ENCODE measurements at places on chromosomes 7 and 10.

DNA sequence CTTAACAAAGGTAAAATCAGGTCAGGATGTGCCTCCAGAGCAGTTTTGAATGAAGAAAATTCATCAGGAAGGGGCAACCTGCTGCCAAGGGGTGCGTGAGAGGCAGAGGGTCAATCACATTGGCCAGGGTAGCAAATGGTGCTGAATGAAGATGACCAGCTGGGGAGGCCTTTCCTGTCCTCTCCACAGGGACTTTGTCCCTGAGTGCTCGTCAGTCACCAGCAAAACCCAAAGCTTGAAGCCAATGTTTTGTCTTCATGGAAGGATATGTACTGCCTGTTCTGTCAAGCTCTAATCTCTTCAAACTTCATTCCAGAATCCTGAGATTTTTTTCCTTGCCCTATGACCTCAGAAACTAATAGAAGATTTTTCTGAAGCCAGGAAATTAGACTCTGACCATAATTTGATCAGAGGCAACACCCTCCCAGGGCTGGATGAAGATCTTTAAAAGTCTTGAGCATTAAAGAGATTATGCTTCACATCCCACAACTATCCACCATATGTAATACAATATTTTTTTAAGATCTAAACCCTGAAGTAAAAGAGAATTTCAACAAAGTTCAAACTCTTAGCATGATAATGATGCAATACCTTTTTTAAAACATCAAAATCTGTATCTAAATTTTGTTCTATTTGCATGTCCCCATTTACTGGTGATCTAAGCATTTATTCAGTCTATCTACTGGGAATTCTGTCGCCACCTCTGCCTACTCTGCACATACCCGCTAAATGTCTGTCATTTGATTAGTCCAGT lies 243.0 kb downstream of the SNX13 start:
- DNase-seq, result no peak

DNA sequence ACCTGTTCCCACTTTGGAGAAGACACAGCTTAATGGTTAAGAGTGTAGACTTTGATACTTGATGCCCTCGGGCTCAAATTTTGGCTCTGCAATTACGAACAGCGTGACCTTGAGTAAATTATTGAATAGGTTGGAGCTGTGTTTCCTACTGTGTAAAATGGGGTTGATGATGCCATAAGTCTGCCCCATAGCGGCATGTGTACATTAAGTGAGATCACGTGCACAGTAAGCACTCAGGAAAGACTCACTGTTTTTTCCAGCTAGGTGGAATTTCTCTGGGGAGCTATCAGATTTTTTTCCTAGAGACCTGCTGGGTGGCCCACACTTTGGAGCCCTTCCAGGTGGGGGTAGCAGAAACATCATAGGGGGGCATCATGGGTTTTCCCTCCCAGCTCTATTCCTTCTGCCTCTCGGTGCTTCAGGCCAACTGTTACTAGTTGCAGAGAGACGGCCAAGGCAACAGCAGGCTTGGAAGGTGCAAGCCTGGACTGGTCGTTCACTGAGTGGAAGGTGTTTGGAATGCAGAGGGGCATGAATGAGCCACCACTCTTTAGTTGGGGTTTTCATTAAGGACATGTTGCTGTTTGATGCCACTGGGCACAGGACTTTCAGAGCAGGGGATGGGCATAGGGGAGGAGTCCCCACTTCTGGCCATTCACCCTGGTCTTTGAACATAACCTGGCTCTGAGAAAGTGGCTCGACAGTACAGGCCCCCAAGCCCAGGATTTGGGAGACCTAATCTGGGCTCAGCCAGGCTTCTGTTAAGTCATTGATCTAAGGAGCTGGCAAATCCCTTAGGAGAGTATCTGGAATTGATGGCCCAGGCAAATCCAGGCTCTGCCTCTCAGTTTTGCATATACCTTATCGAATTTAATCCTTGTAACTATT lies 64.0 kb downstream of the SYPL1 start:
- no peak for DNase-seq

GRCh38 chr10:25815999-25816768 lies 117.8 kb upstream of the MYO3A start:
- DNase-seq, result no peak

DNA sequence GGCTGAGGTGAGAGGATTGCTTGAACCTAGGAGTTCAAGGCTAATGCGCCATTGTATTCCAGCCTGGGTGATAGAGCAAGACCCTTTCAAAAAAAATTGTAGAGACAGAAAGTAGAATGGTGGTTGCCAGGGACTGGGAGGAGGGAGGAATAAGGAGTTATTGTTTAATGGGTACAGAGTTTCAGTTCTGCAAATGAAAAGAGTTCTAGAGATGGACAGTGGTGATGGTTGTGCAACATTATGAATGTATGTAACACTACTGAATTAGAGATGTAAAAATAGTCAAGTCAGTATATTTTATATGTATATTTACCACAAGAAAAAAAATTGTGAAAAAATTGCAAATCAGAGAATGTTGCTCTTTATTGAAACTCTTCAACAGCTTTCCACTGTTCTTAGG lies 266.5 kb upstream of the NPY start:
- DNase-seq, result no peak

DNA sequence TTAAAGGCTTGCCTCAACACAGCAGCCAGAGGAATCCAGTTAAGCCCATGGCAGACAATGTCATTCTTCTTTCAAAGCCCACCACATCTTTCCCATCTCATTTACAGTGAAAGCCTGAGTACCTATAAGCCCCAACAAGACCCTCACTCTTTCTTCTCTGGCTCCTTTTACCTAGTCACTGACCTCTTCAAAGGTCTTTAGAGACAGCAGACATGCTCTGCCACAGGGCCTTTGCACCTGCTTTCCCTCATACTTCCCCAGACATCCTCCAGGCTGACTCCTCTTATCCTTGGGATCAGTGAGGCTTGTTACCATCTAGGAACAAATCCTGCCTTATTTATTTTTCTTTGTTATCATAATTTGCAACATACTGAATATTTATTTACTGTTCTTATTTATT lies 17.8 kb downstream of the HYAL4 start:
- DNase-seq, result no peak

DNA sequence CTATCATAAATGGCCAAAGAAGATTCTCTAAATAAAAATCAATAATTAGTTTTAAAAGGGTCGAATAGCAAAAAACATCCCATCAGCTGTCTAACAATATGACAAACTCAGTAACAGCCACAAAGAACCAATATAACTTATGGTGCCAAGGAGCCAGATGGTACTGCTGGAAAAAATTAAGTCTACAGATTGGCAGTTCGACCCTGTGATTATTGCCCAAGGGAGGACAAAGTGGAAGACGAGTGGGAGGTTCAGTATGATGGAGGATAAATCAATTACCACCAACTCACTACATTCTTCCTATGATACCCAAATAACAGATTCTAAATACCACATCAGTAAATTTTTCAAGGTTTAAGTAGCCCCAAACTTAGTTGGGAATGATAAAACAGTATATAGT lies 49.0 kb downstream of the SKAP2 start:
- no peak for DNase-seq

DNA sequence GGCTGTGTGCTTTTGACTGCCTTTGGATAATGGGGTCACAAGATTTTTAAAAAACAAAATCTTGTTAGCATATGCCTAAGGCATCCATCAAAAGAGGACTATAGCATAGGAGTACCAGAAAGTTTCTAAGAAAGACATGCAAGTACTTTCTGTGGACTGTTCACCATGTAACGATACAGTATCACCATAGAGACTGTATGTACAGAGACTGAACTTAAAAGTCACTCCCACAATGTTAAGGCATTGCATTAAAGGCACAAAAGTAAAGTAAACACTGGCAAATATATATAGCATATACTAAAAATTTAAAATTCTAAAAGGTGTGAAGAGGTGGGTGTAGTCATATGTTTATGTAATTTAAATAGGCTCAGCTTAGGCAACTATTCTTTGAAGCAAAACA lies 190.9 kb downstream of the IMMP2L start:
- no peak for DNase-seq

DNA sequence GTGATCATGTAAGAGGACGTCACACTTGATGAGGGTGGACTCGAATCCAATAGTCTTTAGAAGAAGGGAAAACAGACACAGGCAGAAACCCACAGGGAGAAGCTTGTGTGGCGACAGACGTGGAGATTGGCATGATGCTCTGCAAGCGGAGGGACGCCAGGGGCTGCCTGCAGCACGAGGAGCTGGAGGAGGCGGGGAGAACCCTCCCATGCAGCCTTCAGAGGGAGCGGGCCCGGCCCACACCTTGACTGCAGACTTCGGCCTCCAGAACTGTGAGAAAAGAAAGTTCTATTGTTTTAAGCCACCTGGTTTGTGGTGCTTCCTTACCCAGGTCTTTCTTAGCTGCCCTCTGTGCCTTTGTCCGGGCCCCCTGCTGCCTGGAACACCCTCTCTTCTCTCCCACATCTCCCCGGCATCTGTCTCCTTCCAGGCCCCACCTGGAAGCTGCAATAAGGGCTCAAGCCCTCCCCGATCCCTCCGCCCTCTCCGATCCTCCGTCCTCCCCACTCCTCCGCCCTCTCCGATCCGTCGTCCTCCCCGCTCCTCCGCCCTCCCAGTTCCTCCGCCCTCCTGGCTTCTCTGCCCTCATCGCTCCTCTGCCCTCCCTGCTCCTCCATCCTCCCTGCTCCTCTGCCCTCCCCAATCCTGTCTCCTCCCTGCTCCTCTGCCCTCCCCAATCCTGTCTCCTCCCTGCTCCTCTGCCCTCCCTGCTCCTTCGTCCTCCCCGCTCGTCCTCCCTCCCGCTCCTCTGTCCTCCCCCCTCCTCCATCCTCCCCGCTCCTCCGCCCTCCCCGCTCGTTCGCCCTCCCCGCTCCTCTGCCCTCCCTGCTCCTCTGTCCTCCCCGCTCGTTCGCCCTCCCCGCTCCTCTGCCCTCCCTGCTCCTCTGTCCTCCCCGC lies 17.4 kb upstream of the PRKAG2 start:
- no peak for DNase-seq

DNA sequence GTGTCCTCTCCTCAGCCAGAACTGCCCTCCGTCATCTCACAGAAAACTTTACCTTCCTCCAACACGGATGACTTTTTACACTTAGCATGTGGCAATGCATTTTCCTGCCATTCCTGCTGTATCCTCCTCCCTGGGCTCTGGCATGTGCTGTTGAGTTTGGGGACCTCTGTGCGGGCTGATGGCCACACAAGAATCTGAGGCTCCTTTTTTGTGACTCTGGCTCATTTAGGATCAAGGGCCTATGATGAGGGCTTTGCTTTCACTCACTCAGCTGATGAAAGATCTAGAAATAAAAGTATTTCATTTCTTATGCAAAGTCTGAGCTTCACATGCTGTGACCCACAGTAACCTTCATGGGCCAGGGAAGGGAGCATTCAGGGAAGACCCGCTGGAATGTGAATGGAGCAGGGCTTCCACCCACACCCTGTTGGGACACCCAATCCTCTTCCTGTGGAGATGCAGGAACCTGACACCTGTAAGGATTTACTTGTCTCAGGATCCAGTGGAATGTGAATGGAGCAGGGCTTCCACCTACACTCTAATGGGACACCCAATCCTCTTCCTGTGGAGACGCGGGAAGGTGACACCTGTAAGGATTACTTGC lies 500.3 kb upstream of the MKI67 start:
- DNase-seq, result no peak

- no peak for DNase-seq
These were observed 4.7 kb upstream of the PLXDC2 start for GRCh38 chr10:19811540-19811939.

- no peak for DNase-seq
These were observed 134.3 kb upstream of the ZMIZ1 start for GRCh38 chr10:78934532-78934898.

GRCh38 chr10:116737627-116738327 lies 4.6 kb downstream of the HSPA12A start:
- DNase-seq, result no peak

DNA sequence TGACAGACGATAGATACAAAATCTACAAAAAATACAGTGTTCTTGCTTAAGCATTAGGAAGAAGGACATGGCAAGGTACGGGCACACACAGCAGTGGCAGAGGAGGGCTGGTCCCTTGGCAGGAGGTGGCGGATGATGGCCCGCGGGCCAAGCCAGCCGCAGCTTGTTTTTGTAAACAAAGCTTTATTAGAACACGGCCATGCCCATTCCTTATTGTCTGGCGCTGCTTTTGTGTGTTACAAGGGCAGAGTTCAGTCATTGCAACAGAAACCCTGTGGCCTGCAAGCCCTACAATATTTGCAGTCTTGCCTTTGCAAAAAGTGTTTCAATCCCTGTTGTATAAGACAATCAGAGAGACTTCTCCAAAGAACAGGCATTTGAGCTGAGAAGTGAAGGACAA lies 30.7 kb downstream of the FGFR2 start:
- no peak for DNase-seq

DNA sequence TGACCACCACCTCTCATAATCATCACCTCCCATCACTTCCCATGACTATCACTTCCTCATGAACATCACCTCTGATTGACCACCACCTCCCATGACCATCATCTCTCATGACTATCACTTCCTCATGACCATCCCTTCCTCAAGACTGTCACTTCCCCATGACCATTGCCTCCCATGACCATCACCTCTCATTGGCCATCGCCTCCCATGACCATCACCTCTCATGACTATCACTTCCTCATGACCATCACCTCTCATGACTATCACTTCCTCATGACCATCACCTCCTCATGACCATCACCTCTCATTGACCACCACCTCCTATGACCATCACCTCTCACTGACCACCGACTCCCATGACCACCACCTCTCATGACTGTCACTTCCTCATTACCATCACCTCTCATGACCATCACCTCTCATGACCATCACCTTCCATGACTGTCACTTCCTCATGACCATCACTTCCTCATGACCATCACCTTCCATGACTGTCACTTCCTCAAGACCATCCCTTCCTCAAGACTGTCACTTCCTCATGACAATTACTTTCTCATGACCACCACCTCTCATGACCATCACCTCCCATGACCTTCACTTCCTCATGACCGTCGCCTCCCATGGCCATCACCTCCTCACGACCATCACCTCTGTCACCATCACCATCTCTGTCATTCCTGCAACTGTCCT lies 51.6 kb downstream of the PDGFA start:
- DNase-seq, result no peak

- DNase-seq, result no peak
These were observed 955 bp downstream of the DUS4L start for GRCh38 chr7:107564553-107565298.

GRCh38 chr7:2521952-2522591 lies 2.5 kb downstream of the LFNG start:
- no peak for DNase-seq

GRCh38 chr10:123154711-123155505 lies 706 bp downstream of the BUB3 start:
- DNase-seq, result no peak

DNA sequence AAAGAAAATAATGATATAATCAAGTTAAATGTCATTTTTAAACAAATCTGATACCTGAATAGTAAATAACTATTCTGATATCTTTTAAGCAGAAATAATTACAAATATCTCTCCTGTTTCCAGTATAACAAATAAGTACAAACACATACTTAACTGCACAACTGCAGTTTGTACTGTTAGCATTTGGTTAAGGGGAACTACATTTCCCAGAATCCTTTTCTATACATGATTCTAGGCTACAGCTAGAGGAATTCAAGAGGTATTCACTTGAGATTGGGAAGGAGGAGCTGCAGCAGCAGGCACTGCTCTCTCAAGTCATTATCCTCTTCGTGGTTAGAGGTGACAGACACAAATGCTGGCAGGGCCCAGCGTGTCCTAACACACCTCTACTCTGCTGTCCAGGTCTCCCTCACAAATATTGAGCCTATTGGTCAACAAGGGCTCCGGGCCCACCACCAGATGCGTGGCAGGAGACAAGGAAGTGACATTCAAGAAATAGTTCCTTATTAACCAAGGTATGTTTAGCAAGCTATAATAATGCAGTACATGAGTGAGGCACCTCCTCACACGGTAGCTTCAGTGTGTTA lies 255.1 kb upstream of the MKLN1 start:
- DNase-seq, result no peak
